GM23248 (cell line): ENCODE measurements at places on chromosomes 5 and 9. TPM values are rescaled to one million over a fixed set of nuclear protein-coding genes. Genes with fewer than 3 reads are reported as not detected.

Gene RANBP17
- 3.8 and 5.6 TPM in 2 replicates for total RNA-seq

DNA sequence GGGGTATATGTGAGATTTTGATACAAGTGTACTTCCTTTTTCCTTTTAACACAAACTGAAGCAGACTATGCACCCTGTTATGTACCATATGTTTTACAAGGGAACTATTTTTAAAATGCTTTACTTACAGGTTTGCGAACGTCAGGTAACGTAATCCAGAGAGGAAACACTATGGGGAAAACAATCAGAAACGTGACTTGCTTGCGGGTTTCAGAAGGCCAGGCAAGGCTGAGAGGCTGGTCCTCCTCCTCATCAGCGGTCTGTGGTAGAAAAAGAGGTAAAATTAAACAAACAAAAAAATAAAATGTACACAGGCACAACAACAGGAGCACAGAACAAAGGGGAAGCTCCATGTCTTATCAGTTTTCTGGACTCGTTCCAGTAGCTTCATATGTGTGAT lies 141.2 kb downstream of the ACER2 start:
- no peak for DNase-seq

GRCh38 chr5:14193496-14193895 lies 50.4 kb downstream of the TRIO start:
- no peak for DNase-seq

GRCh38 chr5:115816226-115817081 lies at the start of gene CDO1:
TSS of gene CDO1 (minus strand) at chr5:115816659. CDS start at chr5:115816397, 262 bp downstream.
- DNase-seq, result peak; percentile 76

- DNase-seq, result peak; percentile 8
Observed at GRCh38 chr5:55847837-55848236, 3.3 kb upstream of the IL31RA start.

- no peak for DNase-seq
Observed at GRCh38 chr9:112337547-112337946, 4.1 kb upstream of the PTBP3 start.

DNA sequence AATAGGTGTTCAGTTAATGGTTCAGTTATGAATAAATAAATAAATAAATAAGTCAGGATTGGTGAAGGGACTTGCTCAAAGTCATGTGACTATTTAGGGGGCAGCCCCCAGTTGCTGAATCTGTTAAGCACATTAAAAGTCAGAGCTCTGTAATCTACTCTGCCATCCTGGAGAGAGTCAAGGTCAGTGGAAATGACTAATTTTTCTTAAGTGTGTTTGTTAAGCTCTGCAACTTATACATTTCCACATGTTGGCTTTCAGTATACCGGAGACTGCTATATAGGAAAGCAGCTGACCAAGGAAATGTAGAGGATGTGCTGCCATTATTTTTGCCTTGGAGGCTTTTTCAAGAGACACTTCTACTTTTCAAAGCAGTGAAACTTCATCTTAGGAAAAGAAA lies 57.9 kb downstream of the KIAA1958 start:
- peak; percentile 35 for DNase-seq

GRCh38 chr9:93172666-93173364 lies 11.1 kb upstream of the WNK2 start:
- no peak for DNase-seq

GRCh38 chr5:37888476-37888875 lies 48.6 kb upstream of the GDNF start:
- DNase-seq, result peak; percentile 86

Gene SV2C
- total RNA-seq, result not detected in 2 replicates

DNA sequence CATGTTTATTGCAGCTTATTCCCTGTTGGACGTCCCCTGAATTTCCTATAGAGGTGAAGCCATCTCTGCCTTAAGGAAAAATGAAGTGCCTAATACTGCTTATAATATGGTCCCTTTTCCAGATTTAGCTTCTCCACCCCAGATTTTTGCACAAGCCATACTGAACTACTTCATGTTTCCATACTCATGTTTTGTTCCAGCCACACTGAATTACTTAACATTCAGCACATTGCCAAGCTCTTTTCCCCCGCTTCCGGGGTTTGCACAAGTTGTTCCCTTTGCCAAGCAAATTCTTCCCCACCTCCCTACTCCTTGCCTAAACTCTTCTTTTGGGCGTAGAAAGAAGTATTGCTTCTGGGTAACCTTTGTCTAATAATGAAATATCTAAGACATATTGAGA lies 1.7 kb upstream of the CNTRL start:
- DNase-seq, result peak; percentile 85

DNA sequence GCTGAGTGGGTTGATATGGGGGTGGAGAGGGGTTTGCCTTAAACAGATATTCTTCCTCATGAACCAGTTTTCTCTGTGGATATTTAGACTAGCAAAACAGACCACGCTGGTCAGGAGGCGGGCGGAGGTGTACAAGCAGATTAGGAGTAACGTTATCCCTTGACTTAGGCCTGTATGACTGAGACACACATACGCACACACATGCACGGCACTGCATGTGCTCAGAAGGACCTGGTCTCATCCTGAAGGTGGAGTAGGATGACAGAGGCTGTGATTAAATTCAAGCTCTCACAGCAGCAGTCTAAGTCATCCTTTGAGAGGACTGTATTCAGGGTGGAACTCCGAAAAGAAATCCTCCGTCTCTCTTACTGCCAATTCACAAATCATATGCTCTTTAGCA lies 209.7 kb downstream of the DIRAS2 start:
- DNase-seq, result no peak

GRCh38 chr9:132168347-132168746 lies 6.5 kb downstream of the NTNG2 start:
- DNase-seq, result no peak

DNA sequence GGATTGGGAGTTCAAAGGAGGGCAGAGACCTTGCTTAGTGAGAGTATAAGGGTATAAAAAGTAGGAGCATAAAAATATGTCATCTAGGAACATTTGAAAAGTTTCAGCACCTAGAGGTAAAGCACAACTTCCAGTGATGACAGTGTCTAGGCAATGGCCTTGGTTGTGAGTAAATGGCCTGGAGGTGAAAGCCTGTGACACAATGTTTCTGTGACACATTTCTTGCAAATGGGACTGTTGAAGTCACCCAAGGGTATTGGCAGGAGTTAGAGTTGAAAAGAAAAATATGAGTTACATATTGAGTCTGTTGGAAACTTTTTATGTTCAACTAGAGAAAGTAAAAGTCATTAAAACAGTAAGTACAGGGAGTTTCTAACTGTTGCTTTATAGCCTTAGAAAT lies 14.8 kb downstream of the C5orf47 start:
- DNase-seq, result no peak

GRCh38 chr5:35476036-35476435 lies 141.6 kb upstream of the SPEF2 start:
- no peak for DNase-seq

GRCh38 chr5:15069407-15069905 lies 197.9 kb upstream of the ANKH start:
- no peak for DNase-seq

DNA sequence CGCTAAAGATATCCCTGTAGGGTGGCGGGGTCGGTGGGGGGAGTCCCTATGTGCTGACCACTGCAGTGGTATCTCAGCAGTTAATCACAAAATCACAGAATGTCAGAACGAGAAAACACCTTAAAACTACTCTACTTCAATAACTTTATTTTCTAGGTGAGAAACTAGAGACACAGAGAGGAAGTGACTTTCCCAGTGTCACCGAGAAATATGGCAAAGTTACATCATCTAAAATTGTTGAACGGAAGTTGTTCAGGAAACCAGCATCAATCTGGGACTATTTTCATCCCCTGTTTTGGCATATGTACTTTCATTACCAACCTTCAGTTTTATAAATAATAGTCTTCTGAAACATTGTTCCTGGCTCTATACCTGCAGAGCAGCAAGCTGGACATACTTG lies 384.0 kb downstream of the SPOCK1 start:
- DNase-seq, result no peak

Gene NPDC1
- 41.9 and 43.1 TPM in 2 replicates for total RNA-seq

- peak; percentile 76 for DNase-seq
Observed at GRCh38 chr5:63125862-63126261, 547.2 kb downstream of the LRRC70 start.

GRCh38 chr5:77563475-77563874 lies 71.4 kb upstream of the WDR41 start:
- no peak for DNase-seq

Gene MYOT
- total RNA-seq, result not detected in 2 replicates

Gene MELK
- total RNA-seq, result 23.2 and 23.3 TPM in 2 replicates

Gene CARD6
- total RNA-seq, result 7.1 and 7.5 TPM in 2 replicates

GRCh38 chr5:179241175-179241574 lies 104.1 kb downstream of the ADAMTS2 start:
- DNase-seq, result peak; percentile 78

Gene LMAN2
- total RNA-seq, result 313 and 389 TPM in 2 replicates

Gene OR1Q1
- not detected in 2 replicates for total RNA-seq

Gene SAP30L
- total RNA-seq, result 26.0 and 45.9 TPM in 2 replicates

Gene RGS14
- 4.3 and 6.4 TPM in 2 replicates for total RNA-seq

Gene JAKMIP2
- not detected in 2 replicates for total RNA-seq

DNA sequence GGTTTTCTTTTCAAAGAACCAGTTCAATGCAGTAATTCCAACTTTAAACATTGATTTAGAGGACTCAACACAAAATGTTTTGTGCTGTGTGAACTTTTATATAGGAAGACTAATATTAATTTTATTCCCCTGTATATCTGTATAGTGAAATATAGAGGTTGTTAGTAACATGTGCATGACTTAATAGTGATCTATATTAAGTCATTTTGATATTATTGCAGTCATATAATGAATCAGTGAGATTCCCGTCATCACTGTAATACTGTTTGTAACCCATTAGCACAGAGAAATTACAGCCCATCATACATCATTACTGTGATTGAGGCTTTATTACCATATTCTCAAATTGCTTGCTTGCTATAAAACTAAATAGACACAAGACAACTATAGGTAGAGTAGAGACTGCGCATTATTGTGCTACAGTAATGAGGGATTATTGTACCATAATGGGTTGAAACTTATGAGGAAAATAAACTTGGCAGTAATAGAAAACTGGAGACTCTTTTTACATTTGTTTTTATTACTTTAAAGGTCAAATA lies 170.7 kb downstream of the RANBP17 start:
- DNase-seq, result no peak

- no peak for DNase-seq
Observed at GRCh38 chr9:68446836-68447235, 90.4 kb downstream of the PGM5 start.

Gene ORM2
- total RNA-seq, result not detected in 2 replicates

Gene SLCO6A1
- not detected in 2 replicates for total RNA-seq

DNA sequence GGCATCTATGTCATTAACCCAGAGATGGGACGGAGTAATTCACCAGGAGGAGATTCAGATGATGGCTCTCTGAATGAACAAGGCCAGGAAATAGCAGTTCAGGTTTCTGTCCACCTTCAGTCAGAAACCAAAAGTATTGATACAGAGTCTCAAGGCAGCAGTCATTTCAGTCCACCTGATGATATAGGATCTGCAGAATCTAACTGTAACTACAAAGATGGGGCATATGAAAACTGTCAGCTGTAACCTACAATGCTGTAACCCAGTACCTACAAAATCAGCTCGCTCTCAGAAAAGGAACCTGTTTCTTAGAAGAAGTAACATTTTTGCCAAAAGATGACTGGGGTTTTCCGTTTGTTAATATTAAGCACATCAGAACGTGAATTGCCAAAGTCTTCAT lies 14.7 kb downstream of the MFAP3 start:
- DNase-seq, result no peak

DNA sequence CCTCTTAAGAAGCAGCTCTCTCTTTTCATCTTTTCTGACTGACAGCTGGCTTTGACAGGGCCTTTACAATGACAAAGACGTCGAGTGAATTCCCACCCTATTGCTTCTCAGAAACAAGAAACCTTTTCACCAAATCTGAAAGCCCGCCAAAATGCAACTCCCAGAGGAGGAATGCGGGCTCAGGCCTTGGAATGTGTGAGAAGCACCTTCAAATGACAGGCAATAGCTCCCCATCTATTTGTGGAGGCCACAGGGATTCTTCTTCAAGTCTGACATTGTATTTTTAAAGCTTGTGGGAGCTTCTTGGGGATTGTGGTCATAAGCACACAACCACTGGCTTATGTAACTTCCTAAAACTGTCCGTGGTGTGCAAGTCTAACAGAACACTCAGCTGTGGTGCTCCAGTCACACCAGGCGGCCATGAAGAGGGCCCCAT lies 72.7 kb downstream of the DPYSL3 start:
- no peak for DNase-seq

GRCh38 chr5:178473854-178474253 lies 116.3 kb downstream of the COL23A1 start:
- no peak for DNase-seq

- no peak for DNase-seq
Observed at GRCh38 chr5:31427013-31427723, 104.7 kb downstream of the DROSHA start.

Gene LHFPL2
- total RNA-seq, result 13.7 and 14.4 TPM in 2 replicates

DNA sequence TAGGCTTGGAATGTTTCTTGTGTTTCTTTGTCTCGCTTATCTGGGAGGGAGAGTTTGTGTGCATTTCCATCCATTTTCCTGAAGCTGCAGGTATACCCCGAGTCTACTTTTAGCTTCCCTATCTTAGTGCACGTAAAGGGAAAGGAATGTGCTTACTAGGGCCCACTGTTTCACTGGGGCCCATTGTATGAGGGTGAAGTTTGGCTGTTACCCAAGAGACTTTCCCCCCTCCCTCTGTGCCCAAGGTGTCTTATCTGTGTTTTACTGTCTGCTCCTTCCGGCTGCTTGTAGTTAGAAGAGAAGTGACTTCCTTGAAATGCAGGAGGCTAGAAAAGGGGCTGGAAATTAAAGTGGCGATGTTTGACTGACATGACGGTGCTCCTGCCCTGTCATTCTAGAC lies 12.1 kb upstream of the BTNL3 start:
- DNase-seq, result no peak

Gene INSL6
- not detected in 2 replicates for total RNA-seq

DNA sequence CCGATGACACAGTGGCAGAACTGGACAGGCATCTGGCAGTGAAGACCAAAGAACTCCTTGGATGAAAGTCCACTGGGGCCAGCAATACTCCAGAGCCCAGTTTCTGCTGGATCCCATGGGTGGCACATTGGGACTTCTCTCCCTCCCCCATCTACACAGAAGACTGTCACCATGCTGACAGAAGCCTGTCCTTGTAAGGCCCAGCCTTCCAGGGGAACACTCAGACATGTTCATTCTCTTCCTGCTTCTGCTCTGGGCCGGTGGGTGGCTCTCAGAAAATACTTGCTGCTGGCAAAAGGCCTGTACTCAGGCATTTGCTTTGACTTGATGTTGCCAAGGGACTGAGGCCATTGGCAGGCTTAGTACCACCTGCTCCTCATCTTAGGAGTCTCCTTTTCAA lies 48.3 kb upstream of the PTGS1 start:
- no peak for DNase-seq

- DNase-seq, result no peak
Observed at GRCh38 chr5:159231167-159231566, 21.8 kb upstream of the RNF145 start.
